Activated naive CD8-positive, alpha-beta T cell treated with anti-CD3 and anti-CD28 coated beads, Interleukin-2, amount 10 ng/mL, durations not matched to agents 7 days and 5 days (primary cell): ENCODE measurements at places on chromosomes 3 and 15.

DNA sequence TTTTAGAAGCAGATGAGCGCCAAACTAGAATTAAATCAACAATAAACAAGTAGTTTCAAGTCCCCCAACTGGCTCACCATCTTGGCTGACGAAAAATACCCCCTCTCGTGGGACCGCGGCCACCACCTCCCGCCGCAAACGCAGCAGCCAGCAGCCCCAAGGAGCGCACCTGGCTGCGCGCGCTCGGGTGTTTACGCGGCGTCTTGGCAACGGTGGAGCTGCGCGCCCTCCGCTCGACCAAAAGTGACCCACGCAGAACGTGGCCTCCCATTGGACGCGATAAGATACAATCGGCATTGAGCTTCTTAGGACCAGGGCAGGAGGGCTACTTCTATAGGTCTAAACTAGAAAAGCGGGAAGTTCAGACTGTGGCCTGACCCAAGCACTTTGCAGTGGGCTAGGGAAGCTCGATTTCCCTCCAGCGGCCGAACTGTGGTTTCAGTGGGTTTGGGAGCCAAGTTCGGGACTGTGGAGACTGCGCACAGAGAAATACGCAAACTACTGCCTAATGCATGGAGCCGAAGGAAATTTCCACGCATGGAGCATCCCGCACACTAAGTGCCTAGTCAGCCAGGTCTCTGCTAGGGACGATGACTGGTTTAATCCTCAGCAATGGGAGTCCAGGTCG lies at the start of gene MNS1:
Gene MNS1 (minus strand): TSS at position 245 of the 628 bp plus-strand sequence. CDS start 165 bp downstream, at position 80.
- peak within 1 kb of the TSS; percentile 86 for H3K27ac ChIP-seq
- peaks cover 20% of the 10 kb centered on the region for H3K4me1 ChIP-seq
- H3K27me3 ChIP-seq = peaks cover 10% of the 10 kb centered on the region
- no peaks in the 10 kb centered on the region for H3K36me3 ChIP-seq
- peak within 1 kb of the TSS; percentile 90 for H3K4me3 ChIP-seq
- peak; percentile 87 for DNase-seq

- peak overlapping the region; percentile 90 for H3K4me3 ChIP-seq
- H3K27ac ChIP-seq = peak overlapping the region; percentile 97
- H3K36me3 ChIP-seq = peaks cover 4% of the 10 kb centered on the region
- DNase-seq = peak; percentile 53
- peaks cover 65% of the 10 kb centered on the region for H3K4me1 ChIP-seq
- H3K27me3 ChIP-seq = no peaks in the 10 kb centered on the region
Observed at GRCh38 chr3:71305231-71306206, 278.0 kb downstream of the FOXP1 start.

- no peak overlapping the region for H3K27ac ChIP-seq
- no peaks in the 10 kb centered on the region for H3K36me3 ChIP-seq
- no peaks in the 10 kb centered on the region for H3K4me1 ChIP-seq
- no peak overlapping the region for H3K4me3 ChIP-seq
Observed at GRCh38 chr3:64225695-64226499, 631 bp upstream of the PRICKLE2 start.

GRCh38 chr3:48609088-48610005 lies at the start of gene UQCRC1:
UQCRC1 (minus strand) TSS chr3:48609646; CDS start chr3:48609620, 26 bp downstream.
- H3K36me3 ChIP-seq = peaks cover 16% of the 10 kb centered on the region
- peaks cover 15% of the 10 kb centered on the region for H3K4me1 ChIP-seq
- no peaks in the 10 kb centered on the region for H3K27me3 ChIP-seq
- peak within 1 kb of the TSS; percentile 100 for H3K4me3 ChIP-seq
- peak within 1 kb of the TSS; percentile 98 for H3K27ac ChIP-seq

GRCh38 chr15:80026754-80027153 lies 32.7 kb upstream of the ZFAND6 start:
- no peak overlapping the region for H3K4me3 ChIP-seq
- H3K27ac ChIP-seq = no peak overlapping the region
- no peak for DNase-seq
- H3K27me3 ChIP-seq = no peaks in the 10 kb centered on the region
- H3K36me3 ChIP-seq = no peaks in the 10 kb centered on the region
- H3K4me1 ChIP-seq = peaks cover 13% of the 10 kb centered on the region

DNA sequence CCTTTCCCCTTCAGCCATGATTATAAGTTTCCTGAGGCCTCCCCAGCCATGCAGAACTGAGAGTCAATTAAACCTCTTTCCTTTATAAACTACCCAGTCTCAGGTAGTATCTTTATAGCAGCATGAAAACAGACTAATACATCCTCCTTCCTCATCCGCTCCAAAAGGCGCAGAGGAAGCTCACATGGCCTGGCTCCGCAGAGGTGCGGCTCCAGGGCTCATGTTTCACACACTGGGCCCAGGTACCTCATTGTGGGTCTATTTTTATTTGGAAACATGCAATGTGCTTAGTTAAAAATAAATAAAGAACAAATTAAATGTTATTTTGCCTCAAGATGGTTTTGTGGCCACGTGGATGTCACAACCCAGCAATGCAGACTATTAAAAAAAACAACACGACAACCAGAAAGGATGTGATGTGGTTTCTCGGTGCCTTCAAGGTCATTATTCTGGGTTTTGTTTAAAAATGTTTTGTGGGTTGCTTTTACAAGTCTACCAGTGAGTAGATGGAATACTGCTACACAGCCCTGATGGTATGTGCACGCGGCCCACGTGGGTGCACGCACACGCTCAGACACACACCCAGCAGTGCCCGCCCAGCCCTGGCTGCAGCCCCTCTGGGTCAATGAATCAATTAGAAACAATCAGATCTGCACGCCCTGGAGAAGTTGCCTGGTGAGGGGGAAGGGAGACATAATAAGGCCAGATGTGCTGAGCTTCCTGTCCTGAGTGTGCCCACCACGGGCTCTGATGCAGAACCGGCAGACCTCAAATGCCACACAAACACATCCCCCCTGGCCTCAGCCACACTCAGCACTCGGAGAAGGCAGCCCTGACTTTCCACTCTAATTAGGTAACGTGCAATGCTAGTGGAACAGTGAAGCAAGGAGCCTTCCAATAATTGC lies 140.1 kb downstream of the ADAMTS17 start:
- peaks cover 12% of the 10 kb centered on the region for H3K27me3 ChIP-seq
- peak overlapping the region; percentile 73 for H3K27ac ChIP-seq
- H3K4me1 ChIP-seq = peaks cover 22% of the 10 kb centered on the region

DNA sequence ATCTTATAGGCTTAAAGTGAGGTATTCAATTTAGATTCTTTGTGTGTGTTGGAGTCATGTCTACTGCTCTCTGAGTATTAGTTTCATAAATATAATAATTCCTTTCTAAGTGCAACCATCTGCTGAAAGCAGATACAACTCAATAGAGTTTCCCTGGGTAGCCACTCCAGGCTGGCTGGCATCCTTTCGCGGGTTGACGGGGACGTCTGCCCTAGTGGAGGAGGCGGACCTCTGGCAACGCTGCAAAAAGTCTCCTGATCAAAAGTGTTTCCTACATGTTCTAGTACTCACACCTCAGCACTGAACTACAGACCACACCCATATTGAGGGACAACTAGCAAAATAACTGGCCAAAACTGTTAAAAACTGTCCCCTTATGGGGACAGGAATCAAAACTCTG lies 2.5 kb downstream of the MOBP start:
- no peaks in the 10 kb centered on the region for H3K36me3 ChIP-seq
- H3K4me1 ChIP-seq = no peaks in the 10 kb centered on the region

- no peaks in the 10 kb centered on the region for H3K27me3 ChIP-seq
- no peak overlapping the region for H3K4me3 ChIP-seq
- no peaks in the 10 kb centered on the region for H3K4me1 ChIP-seq
- H3K27ac ChIP-seq = no peak overlapping the region
- no peak for DNase-seq
- no peaks in the 10 kb centered on the region for H3K36me3 ChIP-seq
Observed at GRCh38 chr15:93722165-93722564, 509.2 kb upstream of the MCTP2 start.

DNA sequence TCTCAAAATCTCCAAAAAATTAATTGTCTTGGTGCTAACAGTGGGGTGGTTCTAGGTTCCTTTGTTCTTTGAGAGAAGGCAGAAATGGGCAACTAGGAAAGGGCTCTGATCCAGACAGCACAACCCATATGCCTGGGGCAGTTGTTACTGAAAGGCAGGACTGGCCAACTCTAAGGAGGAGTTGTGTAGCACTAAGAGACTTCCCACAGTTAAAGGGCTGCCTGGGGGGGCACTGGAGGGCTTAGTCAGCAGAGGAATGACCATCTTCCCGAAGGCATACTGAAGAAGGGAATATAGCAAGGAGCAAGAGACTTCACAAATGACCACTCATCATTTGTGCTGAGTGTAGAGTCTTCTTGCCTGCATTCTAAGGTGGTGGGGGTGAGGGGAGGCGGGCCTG lies 15.8 kb downstream of the ILDR1 start:
- no peak overlapping the region for H3K27ac ChIP-seq
- H3K4me1 ChIP-seq = no peaks in the 10 kb centered on the region
- DNase-seq = no peak
- no peak overlapping the region for H3K4me3 ChIP-seq
- H3K36me3 ChIP-seq = no peaks in the 10 kb centered on the region
- peaks cover 26% of the 10 kb centered on the region for H3K27me3 ChIP-seq

DNA sequence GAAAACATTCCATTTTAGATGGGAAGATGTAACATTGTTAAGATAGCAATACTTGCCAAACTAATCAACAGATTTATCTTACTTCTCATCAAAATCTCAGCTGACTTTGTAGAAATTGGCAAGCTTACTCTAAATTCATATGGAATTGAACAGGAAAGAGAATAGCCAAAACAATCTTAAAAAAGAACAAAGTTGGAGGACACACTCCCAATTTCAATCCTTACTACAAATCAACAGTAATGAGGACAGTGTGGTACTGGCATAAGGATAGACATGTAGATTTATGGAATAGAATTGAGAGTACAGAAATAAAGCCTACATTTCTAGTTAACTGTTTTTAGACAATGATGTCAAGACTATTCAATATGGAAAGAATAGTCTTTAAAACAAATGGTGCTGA lies 308.3 kb downstream of the SUCLG2 start:
- peaks cover 5% of the 10 kb centered on the region for H3K4me1 ChIP-seq
- no peak for DNase-seq
- H3K27ac ChIP-seq = no peak overlapping the region
- H3K27me3 ChIP-seq = no peaks in the 10 kb centered on the region
- peaks cover 14% of the 10 kb centered on the region for H3K36me3 ChIP-seq
- H3K4me3 ChIP-seq = no peak overlapping the region

- DNase-seq = no peak
- H3K4me3 ChIP-seq = peak overlapping the region; percentile 74
- peak overlapping the region; percentile 86 for H3K27ac ChIP-seq
Observed at GRCh38 chr15:85785887-85786780, 8.6 kb downstream of the KLHL25 start.

DNA sequence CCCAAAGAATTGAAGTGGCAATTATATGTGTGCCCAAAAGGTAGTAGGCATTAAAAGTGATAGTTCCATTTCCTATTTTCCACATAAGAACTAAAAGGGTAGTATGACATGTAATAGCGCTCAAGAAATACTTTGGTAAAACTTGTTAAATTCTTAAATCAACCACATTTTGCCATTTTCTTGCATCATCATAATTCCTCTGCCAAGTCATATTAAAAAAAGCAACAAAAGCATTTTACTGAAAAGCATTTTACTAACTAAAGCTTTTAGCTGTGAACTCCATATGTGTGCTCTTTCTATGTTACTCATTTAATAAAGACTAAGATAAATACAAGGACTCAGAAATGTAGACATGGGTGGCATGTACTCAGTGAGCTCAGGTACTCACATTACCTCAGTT lies 70.1 kb downstream of the GPR160 start:
- peaks cover 29% of the 10 kb centered on the region for H3K36me3 ChIP-seq
- H3K27me3 ChIP-seq = no peaks in the 10 kb centered on the region
- no peak overlapping the region for H3K4me3 ChIP-seq
- H3K4me1 ChIP-seq = peaks cover 9% of the 10 kb centered on the region
- no peak overlapping the region for H3K27ac ChIP-seq

DNA sequence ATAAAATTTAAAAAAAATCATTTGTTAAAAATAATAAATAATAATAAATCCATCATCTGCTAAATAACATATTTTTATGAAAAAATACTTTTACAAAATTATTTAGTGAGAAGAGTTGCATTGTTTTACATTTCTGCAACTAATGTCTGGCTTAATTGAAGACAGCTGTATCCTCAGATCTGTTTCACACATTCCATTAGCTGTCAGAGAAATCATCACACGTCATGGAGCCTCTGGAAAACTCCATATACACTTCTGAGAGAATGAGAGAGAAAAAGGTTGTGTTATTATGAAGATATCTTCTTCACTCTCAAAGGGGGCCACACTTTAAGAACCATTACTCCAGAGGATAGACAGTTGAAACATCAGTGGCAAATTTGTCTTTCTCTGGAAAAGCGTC lies 40.8 kb downstream of the CMSS1 start:
- H3K4me1 ChIP-seq = peaks cover 7% of the 10 kb centered on the region
- H3K27ac ChIP-seq = no peak overlapping the region
- H3K27me3 ChIP-seq = no peaks in the 10 kb centered on the region
- H3K4me3 ChIP-seq = no peak overlapping the region
- peaks cover 20% of the 10 kb centered on the region for H3K36me3 ChIP-seq

DNA sequence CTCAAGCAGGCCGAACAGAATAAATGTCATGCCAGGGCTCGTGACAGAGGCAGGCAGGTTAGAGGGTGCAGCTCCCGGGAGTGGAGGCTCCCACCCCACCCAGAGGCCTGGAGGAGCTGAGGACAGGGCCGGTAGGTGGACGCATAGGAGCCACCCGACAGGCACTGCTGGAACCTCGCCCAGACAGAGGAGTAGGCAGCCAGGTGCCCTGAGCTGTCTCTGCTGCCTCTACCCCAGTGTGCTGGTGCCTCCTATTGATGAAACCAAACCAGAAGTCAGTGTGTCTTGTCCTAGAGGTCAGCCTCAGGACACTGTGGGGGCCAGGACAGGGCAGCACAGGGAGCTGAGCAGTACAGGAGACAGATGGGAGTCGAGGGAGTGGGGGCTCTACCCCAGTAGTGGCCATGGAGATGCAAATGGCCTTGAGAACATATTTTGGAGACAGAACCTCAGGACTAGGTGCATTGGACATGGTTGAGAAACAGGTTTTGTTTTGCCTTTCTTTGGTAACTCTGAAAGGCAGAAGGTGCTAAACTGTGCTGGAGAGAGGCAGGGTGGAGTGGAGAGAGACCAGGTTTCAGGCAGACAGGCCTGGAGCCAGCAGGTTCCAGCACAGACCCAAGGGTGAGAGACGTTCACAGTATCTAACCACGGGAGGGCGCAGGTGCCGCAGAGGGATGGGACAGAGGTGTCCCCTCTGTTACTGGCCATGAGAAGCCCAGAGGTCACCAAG lies 15.4 kb upstream of the KLF15 start:
- no peaks in the 10 kb centered on the region for H3K27me3 ChIP-seq
- no peak for DNase-seq
- no peaks in the 10 kb centered on the region for H3K4me1 ChIP-seq
- no peak overlapping the region for H3K27ac ChIP-seq
- no peak overlapping the region for H3K4me3 ChIP-seq

GRCh38 chr3:53051929-53052328 lies 6.1 kb upstream of the SFMBT1 start:
- peaks cover 5% of the 10 kb centered on the region for H3K27me3 ChIP-seq
- no peak overlapping the region for H3K27ac ChIP-seq
- no peaks in the 10 kb centered on the region for H3K36me3 ChIP-seq

- H3K4me1 ChIP-seq = no peaks in the 10 kb centered on the region
- no peak for DNase-seq
- no peaks in the 10 kb centered on the region for H3K36me3 ChIP-seq
- H3K4me3 ChIP-seq = no peak overlapping the region
- H3K27ac ChIP-seq = no peak overlapping the region
Observed at GRCh38 chr15:88865498-88866099, 29.7 kb downstream of the HAPLN3 start.

- H3K27ac ChIP-seq = peak overlapping the region; percentile 77
- peaks cover 41% of the 10 kb centered on the region for H3K4me1 ChIP-seq
- no peak for DNase-seq
- peak overlapping the region; percentile 70 for H3K4me3 ChIP-seq
Observed at GRCh38 chr15:67745073-67746006, 80.0 kb upstream of the SKOR1 start.
